ENCODE measurements at places on chromosomes 11 and 22. TPM values are rescaled to one million over a fixed set of nuclear protein-coding genes. Genes with fewer than 3 reads are reported as not detected.

DNA sequence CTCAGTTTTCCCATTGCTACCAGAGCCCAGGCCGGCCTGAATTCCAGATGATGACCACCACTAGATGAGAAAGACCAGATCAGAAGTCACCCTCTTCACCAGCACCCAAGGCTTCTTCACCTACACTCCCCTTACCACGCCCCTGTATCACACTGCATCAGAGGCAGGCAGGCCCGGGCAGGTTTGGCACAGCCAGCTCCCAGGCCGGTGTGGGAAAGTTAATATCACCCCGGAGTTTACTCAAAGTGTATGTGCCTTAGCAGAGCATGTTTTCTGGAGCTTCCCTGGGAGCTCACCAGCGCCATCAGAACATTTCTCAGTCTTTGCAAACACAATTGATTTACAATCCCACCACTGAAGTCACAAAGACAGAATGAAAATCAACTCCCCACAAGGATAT lies 47.5 kb upstream of the POU2AF1 start:
- DNase-seq: no peak
- no peak overlapping the region for H3K4me3 ChIP-seq
- H3K4me1 ChIP-seq: peaks cover 20% of the 10 kb centered on the region
- H3K27me3 ChIP-seq: no peaks in the 10 kb centered on the region
- no peaks in the 10 kb centered on the region for H3K36me3 ChIP-seq

- peaks cover 32% of the 10 kb centered on the region for H3K4me1 ChIP-seq
- H3K27me3 ChIP-seq: peaks cover 2% of the 10 kb centered on the region
- no peak for DNase-seq
- peaks cover 11% of the 10 kb centered on the region for H3K36me3 ChIP-seq
- no peak overlapping the region for H3K4me3 ChIP-seq
Measured at GRCh38 chr11:130512662-130513061, 64.2 kb downstream of the ADAMTS15 start.

DNA sequence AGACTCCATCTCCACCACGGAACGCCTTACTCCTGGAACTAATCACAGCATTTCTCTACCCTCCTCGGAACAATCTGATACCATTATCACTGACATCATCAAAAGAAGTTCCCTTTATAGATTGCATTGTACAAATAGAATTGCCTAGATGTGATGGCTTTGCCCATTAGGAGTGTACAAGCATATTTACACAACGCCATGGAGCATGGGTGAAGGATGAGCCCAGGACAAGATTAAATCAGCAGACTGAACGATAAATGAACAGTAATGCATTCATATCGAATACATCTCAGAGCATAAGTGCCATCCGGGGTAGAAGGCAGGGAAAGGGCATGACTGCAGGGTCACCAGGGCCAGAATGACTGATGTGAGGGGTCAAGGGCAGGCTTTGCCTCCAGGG lies 57.3 kb downstream of the KIRREL3 start:
- DNase-seq: no peak
- peaks cover 22% of the 10 kb centered on the region for H3K4me1 ChIP-seq
- no peak overlapping the region for H3K4me3 ChIP-seq
- H3K27ac ChIP-seq: no peak overlapping the region

GRCh38 chr11:2205214-2205720 lies 33.7 kb upstream of the TH start:
- no peak overlapping the region for H3K4me3 ChIP-seq
- H3K27ac ChIP-seq: no peak overlapping the region
- peaks cover 4% of the 10 kb centered on the region for H3K27me3 ChIP-seq
- DNase-seq: peak; percentile 3

- H3K27me3 ChIP-seq: peaks cover 16% of the 10 kb centered on the region
- H3K27ac ChIP-seq: no peak overlapping the region
- DNase-seq: no peak
- H3K36me3 ChIP-seq: no peaks in the 10 kb centered on the region
Measured at GRCh38 chr22:24429411-24430365, 2.3 kb downstream of the ADORA2A start.

DNA sequence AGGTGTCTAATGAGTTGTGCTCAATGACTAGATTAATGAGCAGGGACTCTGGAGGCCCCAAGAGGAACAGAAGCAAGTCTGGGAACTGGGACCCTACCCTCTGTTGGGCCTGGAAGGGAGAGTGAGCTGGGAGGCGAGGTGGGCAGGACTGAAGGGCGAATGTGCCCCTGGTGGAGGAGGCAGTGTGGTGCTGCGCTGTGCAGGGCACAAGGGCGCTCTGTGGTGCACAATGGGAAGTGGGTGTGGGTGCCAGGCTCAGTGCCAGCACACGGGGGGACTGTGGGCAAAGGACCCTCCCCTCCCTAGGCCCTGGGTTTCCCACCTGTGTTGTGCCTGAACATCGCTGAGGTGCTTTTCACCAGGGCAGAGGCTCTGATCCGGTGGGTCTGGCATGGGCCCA lies 57.5 kb upstream of the TTLL12 start:
- H3K27me3 ChIP-seq: no peaks in the 10 kb centered on the region
- no peak overlapping the region for H3K4me3 ChIP-seq
- no peak overlapping the region for H3K27ac ChIP-seq
- DNase-seq: no peak
- H3K36me3 ChIP-seq: no peaks in the 10 kb centered on the region

DNA sequence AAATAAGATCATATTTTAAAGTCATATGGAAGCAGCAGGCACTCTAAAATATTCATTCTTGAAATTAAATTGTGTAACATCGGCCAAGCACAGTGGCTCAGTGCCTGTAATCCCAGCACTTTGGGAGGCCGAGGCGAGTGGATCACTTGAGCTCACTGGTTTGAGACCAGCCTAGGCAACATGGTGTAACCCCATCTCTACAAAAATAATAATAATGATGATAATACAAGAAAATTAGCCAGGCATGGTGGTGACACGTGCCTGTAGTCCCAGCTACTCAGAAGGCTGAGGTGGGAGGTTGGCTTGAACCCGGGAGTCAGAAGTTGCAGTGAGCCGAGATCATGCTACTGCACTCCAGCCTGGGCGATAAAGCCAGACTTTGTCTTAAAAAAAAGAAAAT lies 77.4 kb downstream of the TRIM29 start:
- H3K36me3 ChIP-seq: no peaks in the 10 kb centered on the region
- H3K4me1 ChIP-seq: peaks cover 66% of the 10 kb centered on the region
- peaks cover 4% of the 10 kb centered on the region for H3K27me3 ChIP-seq
- no peak overlapping the region for H3K27ac ChIP-seq

APOBEC3A gene
- total RNA-seq: not detected

OR4C11 gene
- not detected for total RNA-seq

Data from WTC11 (cell line).